Hematopoietic multipotent progenitor cell treated with erythropoietin and hydrocortisone succinate and interleukin-3 and kit ligand, for 15 days (in vitro differentiated cells): ENCODE measurements at places on chromosomes 6 and 20.
A peak's percentile ranks its signal among the peaks of the same experiment; 100 is the strongest.

DNA sequence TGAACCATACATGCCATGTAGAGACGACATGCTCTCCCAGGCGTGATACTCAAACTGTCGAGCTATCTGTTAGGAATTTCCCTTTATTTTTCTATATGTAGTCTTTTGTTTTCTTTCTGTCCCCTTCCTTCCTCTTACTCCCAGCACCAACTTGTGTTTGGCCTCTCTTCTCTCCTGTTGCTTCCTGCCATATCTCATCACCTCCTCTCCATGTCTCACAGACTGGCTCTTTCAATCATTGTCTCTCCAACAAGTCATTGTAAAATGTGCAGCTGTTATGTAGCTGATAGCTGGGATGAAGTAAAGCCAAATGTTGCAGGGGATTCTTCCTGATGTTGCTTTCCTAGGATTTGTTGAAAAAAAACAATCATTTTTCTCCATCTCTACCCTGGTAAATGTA is 234.5 kb downstream of the TMEM242 start:
- no peak for DNase-seq

DNA sequence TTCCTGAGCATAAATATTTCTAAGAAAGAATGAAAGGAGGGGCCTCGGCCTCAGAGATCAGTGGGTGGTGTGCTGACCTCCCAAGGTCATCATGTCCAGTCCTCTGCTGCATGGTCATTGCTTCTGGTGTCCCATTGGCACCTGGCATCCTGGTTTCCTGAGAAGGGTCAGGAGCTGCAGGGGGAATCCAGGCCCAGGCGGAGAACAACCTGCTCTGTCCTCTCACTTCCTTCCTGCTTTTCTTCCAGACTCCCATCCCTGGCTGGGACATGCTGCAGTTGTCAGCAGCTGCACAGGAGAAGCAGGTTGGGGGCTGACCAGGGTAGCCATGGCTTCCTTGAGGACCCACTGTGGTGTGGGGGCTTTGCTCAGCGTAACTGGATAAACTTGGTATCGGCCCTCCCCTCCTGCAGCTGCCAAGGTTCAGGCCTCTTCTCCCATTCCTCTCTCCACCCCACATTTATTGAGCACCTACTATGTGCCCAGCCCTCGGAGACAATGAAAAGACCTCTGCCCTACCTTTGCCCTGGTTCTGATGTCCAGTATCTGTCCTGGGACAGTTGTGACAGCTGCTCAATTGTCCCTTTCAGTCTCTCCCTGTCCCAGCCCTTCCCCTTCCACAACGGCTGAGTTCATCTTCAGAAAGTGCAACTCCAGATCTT is 155.2 kb downstream of the CEBPB start:
- no peak for DNase-seq

GRCh38 chr6:34339432-34339831 is 53.0 kb downstream of the NUDT3 start:
- no peak for DNase-seq

- DNase-seq, result no peak
These were observed 101.8 kb downstream of the TTLL2 start for GRCh38 chr6:167426651-167427050.

GRCh38 chr6:20708367-20709124 is 174.3 kb downstream of the CDKAL1 start:
- no peak for DNase-seq

DNA sequence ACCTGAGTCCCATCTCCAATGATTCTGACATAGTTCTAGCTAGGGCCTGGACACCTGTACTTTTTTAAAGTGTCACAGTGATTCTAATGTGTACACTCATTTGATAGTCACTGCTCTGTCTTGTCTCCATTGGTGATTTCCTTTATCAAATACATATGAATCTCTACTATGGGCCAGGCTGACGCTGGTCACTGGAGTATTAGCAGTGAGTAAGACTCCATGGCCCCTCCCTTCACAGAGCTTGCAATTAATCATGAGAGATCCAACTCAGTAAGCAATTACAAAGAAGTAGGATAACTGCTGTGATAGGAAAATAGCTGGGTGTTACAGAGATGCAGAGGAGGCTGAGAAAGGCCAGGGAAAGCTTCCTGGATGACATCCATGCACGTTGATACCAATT is 19.3 kb upstream of the SASH1 start:
- DNase-seq, result no peak

GRCh38 chr6:45175272-45175671 is 152.9 kb upstream of the RUNX2 start:
- no peak for DNase-seq

GRCh38 chr6:149651056-149651455 is 2.5 kb upstream of the KATNA1 start:
- no peak for DNase-seq

DNA sequence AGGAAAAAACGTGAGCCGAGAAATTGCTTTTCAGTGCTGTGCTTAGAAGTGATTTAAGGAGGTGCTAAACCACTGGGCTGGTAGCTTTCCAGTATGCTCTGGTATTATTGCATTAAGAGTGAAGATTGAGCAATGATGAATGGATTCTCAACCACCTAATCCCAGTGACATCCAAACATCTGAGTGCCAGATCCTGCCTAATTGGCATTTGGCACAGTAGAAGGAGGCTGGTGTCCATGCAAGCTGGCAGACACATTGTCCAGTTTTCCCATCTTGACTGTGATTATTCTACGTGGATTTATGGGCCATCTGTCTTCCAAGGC is 398.0 kb upstream of the PLCB4 start:
- DNase-seq, result no peak

- DNase-seq, result no peak
These were observed 60.3 kb downstream of the FOXC1 start for GRCh38 chr6:1669996-1670395.

- peak; percentile 73 for DNase-seq
These were observed at the start of gene NRM for GRCh38 chr6:30690403-30691207. Gene NRM (minus strand): TSS chr6:30690984. CDS start chr6:30690974, 10 bp downstream.

DNA sequence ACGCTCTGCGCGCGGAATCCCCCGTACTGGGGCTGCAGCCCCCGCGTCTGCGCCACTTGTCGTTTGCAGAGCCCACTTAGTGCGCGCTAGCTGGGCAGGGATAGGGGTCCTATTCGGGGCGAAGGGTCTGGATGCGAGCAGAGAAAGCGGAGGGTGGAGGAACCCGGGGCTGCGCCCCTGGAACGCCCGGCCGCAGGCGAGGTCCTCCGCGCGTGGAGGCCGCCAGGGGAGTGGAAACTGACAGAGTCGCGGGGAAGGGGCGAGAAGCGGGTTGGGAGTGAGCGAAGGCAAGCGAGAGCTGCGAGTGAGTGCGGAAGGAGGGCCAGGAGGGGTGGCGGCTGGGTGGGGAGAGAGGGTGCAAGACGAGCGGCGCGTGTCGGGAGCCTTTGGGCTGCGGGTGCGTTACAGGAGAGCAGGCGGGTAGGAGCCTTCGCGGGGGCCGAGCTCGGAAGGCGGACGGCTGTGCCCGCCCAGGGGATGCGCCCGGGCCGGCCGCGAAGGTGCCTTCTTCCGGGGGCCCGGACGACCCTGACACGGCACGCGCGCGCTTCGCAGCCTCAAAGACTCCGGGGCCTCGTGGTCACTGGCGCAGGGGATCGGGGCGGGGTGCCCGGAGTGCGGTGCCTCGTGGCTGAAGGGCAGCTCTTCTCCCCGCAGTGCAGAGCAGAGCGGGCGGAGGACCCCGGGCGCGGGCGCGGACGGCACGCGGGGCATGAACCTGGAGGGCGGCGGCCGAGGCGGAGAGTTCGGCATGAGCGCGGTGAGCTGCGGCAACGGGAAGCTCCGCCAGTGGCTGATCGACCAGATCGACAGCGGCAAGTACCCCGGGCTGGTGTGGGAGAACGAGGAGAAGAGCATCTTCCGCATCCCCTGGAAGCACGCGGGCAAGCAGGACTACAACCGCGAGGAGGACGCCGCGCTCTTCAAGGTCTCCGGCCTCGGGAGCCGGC is 1.2 kb downstream of the IRF4 start:
- no peak for DNase-seq

DNA sequence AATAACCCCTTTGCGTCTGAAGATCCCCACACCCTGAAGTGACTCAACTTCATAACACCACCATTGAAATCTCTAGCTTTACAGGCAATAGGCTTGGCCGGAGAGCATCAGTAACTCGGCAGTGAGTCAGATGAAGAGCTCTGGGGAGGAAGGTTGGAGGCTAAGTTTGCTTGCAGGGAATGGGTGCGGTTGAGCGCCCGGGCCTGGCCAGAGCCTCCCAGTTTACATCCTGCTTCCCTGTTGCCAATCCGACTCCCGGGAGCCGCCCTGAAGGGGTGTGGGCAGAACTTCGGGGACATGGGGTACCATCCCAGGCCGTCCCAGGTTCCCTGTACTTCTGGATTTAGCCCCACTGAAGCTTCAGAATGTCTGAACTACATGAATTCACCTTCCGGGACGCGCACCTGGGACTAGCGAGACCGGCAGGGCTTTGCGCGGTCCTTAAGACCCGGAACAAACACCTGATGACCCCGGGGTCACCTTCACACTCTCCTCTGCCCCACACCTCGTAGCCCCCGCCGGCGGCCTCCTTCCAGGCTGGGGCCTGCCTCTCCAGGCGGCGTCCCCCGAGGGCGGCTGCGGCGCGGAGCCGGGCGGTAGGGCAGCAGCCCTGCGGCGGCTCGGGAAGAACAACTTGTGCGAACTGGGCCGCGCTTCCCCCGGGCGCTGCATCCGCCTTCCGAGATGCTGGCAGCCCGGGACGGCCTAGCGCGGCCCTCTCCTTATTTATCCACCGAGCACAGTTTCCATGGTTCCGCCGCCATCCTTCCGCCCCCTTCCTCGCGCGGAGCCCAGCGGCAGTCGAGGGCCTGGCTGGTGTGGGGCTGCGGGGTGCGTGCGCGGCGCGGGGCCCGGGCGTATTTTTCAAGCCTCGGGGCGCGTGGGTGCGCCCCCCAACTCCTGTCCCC is 56.6 kb upstream of the RREB1 start:
- DNase-seq, result no peak

DNA sequence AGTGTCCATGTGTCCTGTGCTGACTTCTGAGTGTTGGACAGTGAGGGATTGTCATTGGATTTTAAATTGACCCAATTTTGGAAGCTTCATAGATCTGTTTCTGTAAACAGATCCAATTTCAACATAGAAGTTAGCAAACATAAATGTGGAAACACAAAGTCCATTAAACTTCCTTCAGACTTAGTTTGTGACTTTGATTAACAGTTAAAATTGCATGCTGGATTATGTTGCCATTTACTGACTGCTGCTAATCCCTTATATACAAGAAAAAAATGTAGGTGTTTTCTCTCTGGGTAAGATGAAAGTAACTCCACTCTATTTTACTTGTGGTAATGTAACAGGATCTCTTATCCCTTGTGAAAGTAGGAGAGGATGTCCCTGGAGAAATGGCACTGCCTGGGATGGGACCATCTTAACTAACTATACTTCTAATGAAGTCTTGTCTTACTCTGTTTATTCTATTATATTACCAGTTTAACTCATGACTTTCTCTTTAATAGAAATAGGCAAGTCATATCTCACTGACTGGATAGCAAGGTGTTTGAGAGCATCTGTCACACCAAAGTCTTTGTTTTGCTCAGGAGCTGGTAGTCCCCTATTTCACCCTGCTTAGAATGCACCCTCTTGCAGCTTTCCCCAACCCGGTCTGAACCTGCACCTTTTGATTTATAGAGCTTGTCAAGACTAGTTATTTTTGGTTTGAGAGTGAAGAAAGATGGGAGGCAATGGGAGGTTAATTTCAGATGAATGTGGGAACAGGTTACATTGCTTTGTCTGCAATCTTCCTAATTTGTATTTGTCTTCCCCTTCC is 7.2 kb downstream of the TPX2 start:
- no peak for DNase-seq

GRCh38 chr6:20367743-20368485 is 33.8 kb upstream of the E2F3 start:
- DNase-seq, result no peak

GRCh38 chr6:104959026-104959858 is 2.3 kb downstream of the LIN28B start:
- DNase-seq, result no peak
